ENCODE measurements at places on chromosomes 11 and 22. TPM values are rescaled to one million over a fixed set of nuclear protein-coding genes. Genes with fewer than 3 reads are reported as not detected.

- DNase-seq = no peak
Measured at GRCh38 chr22:39490966-39491680, 11.0 kb upstream of the MIEF1 start.

- DNase-seq = no peak
Measured at GRCh38 chr11:119618208-119618909, 110.6 kb downstream of the NECTIN1 start.

GRCh38 chr11:96316869-96317268, 26.1 kb downstream of the MAML2 start:
- DNase-seq = no peak

NRGN gene
- total RNA-seq = 33.2 TPM

PAMR1 gene
- total RNA-seq = 3.1 TPM

ESAM gene
- total RNA-seq = 95.1 TPM
